ENCODE measurements at places on chromosomes 4 and X.

DNA sequence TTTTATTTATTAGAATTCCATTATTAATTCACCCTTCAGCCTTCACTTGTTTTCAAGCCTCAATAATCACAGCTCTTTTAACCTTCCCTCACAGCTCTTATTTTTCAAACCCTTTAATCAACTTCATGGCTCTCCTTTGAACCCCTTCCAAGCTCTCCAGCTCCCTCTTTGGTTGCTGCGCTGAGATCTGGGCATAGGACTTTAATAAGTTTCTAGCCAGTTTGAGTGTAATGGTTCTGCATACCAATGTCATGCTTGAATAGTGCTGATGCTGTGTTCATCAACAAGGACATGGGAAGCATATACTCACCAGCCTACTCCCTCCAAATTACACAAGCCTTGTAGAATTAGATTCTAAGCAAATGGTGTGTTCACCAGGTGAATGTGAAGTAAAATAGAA, 3.5 kb upstream of the RNF212 start:
- DNase-seq: no peak

- DNase-seq: no peak
Observed at GRCh38 chr4:126213996-126214395, 899.2 kb downstream of the FAT4 start.

DNA sequence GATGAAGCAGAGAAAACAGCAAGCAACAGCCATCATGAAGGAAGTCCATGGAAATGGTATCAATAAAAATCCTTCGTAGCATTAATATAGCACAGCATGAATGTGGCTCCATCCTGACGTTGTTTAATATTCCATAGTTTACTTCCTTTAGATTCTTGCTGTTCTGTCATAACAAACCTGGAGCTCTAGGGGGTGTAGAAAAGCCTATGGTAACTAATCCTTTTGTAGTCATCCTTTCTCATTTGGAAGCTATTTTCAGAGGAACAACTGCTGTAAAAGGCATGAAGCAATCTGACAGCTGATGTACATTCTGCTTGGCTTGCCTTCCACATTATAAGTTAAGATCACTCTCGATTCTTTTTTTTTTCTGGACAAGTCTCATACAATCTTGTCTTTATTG, 914 bp downstream of the MYOZ2 start:
- peak; percentile 56 for DNase-seq

GRCh38 chr4:158850371-158850770, 81.5 kb downstream of the FNIP2 start:
- no peak for DNase-seq

DNA sequence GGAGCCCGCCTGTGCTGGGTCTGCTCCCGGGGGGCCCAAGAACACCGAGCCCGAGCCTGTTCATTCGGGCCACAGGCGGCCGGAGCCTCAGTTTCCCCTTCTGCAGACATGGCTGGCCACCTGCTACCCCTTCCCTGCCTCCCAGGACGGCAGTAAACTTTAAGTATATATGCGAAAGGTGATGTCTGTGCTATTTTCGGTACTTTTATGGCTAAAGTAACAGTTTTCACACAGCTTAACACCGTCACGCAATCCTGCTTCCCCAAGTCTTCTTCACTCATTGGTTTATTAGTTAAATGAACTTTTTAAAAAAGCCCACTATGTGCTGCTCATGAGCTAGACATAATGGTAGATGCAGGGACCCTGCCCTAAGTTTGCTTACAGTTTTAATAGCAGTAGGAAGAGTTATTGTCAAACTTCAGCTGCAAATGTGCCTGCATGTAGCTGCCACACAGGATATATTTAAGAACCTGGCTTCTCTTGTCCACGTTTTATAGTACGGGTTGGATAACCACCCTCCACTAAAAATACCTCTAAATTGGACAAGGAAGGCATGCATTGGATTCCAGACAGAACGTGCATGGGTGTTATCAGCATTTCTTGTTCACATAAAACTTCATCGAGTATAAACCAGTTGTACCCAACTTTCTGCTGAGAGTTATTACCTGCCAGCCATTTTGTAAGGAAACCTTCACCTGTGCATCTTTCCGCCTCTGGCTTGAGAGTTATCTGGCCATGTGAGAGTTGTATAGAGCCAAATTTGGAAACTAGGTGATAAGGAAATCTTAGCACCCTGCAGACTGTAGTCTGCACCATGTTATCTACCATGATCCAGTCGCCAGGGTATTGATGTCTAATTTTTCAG, 741 bp downstream of the ANAPC4 start:
- DNase-seq: no peak

GRCh38 chr4:140720387-140721304, 35.5 kb downstream of the TBC1D9 start:
- DNase-seq: no peak

- no peak for DNase-seq
Observed at GRCh38 chr4:114038762-114039387, 59.4 kb upstream of the ARSJ start.

- DNase-seq: no peak
Observed at GRCh38 chr4:3218824-3219760, 29.9 kb upstream of the MSANTD1 start.

GRCh38 chr4:99624141-99624719, 33.4 kb downstream of the C4orf54 start:
- no peak for DNase-seq

DNA sequence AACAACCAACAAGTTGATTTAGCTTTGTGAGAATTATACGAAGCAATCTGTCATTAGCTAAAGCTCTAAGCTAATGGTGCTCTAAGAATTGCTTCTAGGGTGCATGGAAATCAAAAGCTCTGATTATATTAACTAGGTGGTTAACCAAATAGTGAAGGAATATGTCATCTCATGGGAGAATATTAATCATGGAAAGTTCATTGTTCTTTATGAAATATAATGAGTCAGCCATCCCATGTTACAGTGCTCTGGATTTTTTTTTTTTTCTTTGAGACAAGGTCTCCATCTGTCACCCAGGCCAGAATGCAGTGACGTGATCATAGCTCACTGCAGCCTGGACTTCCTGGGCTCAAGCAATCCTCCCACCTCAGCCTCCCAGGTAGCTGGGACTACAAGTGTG, 10.5 kb downstream of the DCAF8L2 start:
- DNase-seq: no peak

DNA sequence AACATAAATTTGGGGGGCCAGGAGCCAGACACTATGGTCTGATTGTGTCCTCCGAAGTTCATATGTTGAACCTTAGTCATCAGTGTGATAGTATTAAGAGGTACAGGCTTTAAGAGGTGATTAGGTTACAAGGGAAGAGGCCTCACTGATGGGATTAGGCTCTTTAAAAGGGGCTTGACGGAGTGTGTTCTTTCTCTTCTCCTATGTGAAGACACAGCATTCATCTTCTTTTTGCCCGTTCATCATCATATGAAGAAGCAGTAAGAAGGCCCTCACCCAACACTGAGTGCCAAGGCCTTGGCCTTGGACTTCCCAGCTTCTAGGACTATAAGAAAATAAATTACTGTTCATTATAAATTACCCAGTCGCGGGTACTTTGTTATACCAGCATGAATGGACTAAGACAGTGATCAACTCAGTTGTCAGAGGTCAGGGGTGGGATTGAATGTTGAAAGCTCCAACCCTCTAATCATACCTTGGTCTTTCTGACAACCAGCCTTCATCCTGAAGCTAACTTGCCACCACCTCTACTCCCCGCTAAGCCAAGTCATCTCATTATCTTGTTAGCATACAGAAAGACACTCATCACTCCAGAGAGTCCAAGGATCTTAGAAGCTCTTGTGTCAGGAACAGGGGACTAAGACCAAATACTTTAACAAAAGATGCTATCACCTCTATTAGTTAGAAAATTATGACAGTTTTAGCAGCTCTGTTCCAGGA, 543.4 kb upstream of the DIPK2B start:
- no peak for DNase-seq

DNA sequence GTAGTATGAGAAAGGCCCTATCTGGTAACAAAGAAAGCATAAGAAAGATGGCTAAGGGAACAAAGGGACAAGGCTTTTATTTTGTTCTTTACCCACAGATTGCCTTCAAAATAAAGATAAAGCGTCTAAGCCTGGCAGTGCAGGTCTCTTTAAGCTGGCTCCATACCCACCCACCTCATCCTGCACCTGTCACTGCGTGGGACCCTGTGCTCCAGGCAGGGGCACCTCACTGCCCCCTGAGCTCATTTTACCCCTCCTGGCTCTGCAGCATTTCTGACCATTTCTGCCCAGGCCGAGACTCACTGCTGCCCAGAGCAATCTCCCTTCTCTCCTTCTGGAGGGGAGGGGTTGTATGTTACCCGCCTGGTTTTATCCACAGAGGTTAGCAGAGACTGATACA, 1.7 kb upstream of the CYP4V2 start:
- no peak for DNase-seq

DNA sequence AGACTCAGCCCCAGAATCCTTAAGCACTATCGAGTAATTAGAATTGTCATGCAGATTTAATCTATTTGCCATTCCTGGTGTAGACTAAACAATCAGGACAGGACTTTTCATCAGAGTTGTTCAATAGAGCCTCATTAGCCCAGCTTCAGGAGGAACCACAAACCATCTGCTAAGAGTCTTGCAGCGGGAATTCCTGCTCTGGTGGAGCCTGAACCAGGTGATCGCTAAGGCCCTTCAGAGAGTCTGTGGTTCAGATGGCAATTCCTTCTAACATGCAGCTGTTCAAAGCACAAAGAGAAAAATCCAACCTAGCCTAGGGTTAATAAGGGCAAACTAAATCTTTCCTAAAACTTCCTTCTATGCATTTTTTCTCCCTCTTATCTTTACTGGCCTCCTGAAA, 119.1 kb upstream of the CPEB2 start:
- DNase-seq: peak; percentile 5

GRCh38 chrX:87337267-87337666, 180.3 kb upstream of the KLHL4 start:
- no peak for DNase-seq

GRCh38 chr4:140742838-140743193, 13.4 kb downstream of the TBC1D9 start:
- no peak for DNase-seq

GRCh38 chr4:139221687-139222086, 44.7 kb upstream of the ELF2 start:
- DNase-seq: no peak

DNA sequence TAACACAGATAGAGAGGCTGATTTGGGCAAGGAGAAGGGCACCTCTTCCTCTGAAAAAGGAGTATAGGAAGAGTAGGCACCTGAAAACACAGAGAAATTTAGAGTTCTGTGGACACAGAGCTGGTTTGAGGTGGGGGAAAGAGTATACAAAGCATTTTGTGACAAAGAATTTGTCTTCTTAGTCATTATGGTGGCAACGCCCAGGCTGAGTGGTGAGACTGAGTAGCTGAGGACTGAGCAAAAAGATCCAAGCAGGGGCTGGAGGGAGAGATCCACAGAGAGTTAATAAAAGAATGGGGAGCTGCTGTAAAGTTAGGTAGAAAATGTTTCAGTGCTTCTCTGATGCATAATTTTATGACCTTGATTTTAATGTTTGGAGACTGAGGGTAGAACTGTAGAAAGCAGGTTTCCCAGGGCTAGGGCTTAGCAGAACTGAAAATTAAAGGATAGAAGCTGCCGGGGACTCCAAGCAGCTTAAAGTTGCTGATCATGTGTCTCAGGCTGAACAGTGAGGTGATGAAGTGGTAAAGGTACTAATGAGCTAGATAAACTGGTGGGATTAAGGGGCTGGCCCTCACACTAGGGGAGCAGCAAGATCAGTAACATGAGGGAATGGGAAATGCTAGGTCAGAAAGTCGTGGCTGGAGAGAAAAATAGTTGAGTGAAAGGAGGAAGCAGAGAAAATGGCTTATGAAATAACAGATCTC, 118.9 kb downstream of the CEP44 start:
- no peak for DNase-seq

DNA sequence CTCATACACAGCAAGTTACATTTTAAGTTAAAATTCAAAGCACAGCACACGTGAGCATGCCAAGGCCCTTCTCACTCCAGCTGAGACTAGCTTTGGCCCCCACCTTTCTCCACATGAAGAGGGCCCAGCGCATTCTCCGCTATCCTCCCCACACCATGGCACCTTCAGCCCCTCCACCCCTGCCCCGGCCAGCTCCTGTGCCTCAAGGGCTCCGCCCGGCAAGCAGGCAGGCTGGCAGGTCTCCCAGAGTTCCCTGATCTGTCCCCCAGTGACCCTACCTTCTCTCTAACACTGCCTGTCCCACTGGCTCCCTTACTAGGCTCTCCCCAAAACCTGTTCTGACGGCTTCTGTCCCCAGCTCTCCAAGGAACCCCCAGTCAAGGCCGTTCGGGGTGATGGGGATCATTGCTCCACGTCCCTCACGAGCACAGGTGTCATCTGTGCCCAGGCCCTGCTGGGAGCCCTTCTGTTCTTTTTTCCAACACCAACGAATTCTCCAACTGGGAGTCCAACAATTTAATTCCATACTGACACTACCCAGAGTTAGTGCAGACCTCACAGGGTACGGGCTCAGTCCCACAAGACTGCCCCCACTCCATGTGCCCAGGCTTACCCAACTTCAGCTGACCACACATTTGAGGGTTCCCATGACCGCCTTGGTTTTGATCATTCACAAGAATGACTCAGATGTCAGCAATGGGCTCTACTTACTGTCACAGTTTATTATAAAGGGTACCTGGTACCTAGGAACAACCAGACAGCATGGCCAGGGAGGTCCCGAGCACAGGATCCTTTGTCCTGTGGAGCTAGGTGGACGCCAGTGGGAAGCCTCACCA, 4.2 kb downstream of the LETM1 start:
- DNase-seq: no peak

DNA sequence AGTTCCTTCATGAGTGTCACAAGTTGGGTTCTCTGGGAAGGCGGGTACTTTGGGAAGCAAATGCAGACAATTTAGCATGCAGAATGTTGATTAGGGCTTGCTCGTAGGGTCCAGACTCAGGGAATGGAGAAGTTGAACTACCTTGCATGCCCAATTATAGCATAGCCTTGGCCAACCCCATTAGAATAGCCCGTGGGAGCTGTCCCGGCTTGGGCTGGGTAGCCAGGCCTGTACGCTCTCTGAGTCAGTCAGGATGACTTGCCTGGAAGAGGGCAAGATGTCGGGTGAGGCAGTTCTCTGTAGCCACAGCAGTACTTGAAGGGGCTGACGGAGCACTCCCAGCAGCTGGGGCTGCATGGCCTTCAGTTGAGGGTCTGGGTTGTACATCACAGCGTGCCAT, 19.5 kb downstream of the KIAA0232 start:
- DNase-seq: no peak

DNA sequence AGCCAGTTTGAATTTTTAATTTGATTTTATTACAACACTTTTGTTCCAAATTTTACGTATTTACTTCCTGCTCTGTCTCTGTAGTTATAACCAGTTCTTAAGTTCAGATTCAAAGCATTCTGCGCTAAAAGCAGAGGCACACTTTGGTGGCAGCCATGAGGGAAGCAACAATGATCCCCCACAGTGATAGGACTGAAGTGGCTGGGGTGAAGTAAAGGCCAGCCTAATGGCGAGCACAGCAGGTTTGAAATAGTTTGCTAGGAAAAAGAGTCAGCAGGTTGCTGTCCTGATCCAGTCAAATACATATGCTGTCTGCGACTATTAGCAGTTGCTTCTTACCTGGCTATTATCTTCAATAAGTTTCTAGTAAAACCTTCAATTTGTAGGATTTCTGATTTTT, 176.3 kb downstream of the RPA4 start:
- no peak for DNase-seq

GRCh38 chrX:120697053-120697452, 67.2 kb upstream of the C1GALT1C1 start:
- DNase-seq: no peak

- DNase-seq: no peak
Observed at GRCh38 chr4:19727141-19727540, 524.6 kb upstream of the SLIT2 start.

GRCh38 chr4:140080883-140081282, 73.1 kb downstream of the MAML3 start:
- no peak for DNase-seq

Data from SJCRH30 (cell line).